Progenitor cell of endocrine pancreas (in vitro differentiated cells): ENCODE measurements at places on chromosomes 3 and 15.

DNA sequence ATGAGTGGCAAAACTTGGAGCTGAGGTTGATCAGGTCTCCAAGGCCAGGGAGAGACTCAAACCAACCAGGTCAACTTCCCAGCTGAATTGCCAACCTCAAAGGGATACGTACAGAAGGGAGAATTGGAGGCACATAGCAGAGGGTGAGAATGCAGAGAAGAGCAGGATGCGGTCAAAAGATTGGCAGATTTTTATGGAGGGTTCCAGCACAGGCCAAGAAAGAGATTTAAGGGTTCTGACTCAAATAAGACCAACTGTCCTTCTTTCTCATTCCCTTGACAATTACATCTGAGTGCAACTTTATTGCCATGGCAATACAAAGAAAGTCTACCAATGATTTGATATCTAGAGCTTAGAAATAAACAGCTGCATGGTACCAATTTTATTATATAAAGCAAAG lies 33.2 kb downstream of the SCG5 start:
- peaks cover 12% of the 10 kb centered on the region for H3K4me1 ChIP-seq
- no peaks in the 10 kb centered on the region for H3K27me3 ChIP-seq
- DNase-seq: no peak
- H3K27ac ChIP-seq: no peak overlapping the region
- no peaks in the 10 kb centered on the region for H3K36me3 ChIP-seq

DNA sequence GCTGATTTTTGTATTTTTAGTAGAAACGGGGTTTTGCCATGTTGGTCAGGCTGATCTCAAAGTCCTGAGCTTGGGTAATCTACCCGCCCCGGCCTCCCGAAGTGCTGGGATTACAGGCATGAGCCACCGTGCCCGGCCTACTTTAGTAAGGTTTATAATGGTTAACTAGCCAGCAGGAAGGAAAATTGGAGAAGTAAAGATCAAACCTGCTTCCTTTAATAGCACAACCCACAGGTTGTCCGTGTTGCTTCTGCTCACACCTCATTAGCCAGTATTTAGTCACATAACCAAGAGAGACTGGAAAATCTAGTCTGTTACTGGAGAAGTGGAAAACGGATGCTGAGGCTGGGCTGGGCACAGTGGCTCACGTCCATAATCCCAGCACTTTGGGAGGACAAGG lies 51.9 kb upstream of the TBL1XR1 start:
- H3K36me3 ChIP-seq: no peaks in the 10 kb centered on the region
- H3K4me3 ChIP-seq: no peak overlapping the region
- no peak for DNase-seq

DNA sequence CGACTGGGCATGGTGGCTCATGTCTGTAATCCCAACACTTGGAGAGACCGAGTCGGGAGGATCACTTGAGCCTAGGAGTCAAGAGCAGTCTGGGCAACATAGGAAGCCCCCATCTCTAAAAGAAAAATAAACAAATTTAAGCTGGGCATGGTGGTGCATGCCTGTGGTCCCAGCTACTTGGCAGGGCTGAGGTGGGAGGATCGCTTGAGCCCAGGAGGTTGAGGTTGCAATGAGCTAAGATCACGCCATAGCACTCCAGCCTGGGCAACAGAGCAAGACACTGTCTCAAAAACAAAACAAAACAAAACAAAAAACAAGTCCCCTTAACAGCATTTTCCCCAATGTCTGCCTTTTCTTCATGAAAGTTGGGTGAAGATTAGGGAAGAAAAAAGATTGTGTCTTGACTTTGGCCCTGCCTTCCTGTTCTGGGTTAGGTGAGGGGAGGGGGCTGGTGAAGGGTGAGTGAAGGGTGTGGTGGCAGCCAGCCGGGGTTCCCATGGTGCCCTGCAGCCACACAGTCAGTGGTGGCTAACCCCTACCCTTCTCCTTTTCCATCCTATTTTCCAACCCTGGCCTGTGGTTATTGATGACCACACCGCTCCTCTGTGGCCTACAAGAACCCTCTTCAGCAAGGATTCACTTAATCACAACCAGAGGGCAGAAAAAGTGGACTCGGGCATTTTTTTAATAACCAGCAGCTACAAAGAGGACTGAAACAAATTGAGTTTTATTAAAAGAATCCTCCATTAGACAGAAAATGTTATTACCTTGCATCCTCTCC lies 28.4 kb upstream of the SMAD3 start:
- H3K27me3 ChIP-seq: peaks cover 19% of the 10 kb centered on the region
- no peak for DNase-seq
- H3K4me3 ChIP-seq: no peak overlapping the region
- H3K36me3 ChIP-seq: no peaks in the 10 kb centered on the region

GRCh38 chr3:5005367-5005766 lies 26.1 kb downstream of the BHLHE40 start:
- no peaks in the 10 kb centered on the region for H3K36me3 ChIP-seq
- H3K4me1 ChIP-seq: no peaks in the 10 kb centered on the region
- H3K27me3 ChIP-seq: peaks cover 50% of the 10 kb centered on the region
- no peak for DNase-seq
- H3K4me3 ChIP-seq: no peak overlapping the region
- H3K27ac ChIP-seq: no peak overlapping the region

DNA sequence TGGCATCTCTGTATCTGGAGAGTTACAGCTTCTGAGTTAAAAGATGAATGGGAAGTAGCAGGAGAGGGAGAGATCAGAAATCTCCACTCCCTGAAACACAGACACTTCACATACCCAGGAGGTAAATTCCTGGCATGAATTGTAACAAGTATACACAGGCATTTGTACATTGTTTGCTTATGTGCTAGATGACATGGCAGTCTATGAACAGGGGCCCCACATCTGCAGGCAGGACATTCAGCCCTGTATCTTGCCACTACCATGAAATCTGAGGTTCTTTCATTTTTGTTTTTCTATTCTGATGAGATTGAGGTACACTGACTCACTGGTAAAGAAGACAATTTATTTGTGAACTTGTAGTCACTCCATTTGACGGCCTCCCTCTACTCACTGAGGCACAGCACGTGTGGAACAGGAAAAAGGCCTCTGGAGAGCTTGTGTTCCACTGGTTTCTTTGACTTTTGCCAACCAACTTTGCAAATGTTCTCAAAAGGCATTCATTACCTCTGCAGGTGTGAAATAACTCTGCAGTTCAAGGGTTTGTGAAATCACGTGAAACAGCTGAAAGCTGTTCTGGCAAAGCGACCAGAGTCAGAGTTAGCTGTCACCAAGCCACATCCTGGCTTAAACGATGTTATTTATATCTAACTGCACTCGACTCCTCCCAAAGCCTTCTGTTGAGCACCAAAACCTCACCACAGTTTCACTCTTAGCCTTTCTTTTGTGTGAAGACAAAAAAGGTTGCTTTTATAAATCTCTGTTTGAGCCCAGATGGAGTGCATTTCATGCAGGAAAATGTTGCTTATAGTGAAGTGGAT lies 401.3 kb upstream of the CFAP20DC start:
- peaks cover 14% of the 10 kb centered on the region for H3K4me1 ChIP-seq
- DNase-seq: no peak
- H3K27ac ChIP-seq: no peak overlapping the region
- H3K4me3 ChIP-seq: no peak overlapping the region
- H3K36me3 ChIP-seq: no peaks in the 10 kb centered on the region

DNA sequence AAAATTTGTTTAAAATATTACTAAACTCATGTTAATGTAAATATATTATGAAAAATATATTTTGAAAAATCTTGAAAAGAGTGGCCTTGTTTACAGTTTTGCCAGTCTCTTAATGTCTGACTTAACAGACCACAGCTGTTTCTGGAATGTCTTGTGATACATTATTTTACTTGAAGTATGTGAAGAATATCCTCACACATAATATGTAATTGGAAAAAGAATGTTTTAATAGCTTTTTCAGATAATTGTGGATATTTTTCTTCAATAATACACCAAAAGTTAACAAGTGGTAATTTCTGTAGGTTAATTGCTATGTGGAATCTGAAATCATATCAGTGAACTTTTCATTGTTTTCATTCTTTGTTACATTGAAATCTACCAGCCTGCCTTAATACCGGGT lies 101.3 kb downstream of the UBE2E2 start:
- no peak for DNase-seq
- H3K4me3 ChIP-seq: no peak overlapping the region
- H3K36me3 ChIP-seq: peaks cover 1% of the 10 kb centered on the region
- no peaks in the 10 kb centered on the region for H3K27me3 ChIP-seq
- H3K4me1 ChIP-seq: peaks cover 4% of the 10 kb centered on the region

DNA sequence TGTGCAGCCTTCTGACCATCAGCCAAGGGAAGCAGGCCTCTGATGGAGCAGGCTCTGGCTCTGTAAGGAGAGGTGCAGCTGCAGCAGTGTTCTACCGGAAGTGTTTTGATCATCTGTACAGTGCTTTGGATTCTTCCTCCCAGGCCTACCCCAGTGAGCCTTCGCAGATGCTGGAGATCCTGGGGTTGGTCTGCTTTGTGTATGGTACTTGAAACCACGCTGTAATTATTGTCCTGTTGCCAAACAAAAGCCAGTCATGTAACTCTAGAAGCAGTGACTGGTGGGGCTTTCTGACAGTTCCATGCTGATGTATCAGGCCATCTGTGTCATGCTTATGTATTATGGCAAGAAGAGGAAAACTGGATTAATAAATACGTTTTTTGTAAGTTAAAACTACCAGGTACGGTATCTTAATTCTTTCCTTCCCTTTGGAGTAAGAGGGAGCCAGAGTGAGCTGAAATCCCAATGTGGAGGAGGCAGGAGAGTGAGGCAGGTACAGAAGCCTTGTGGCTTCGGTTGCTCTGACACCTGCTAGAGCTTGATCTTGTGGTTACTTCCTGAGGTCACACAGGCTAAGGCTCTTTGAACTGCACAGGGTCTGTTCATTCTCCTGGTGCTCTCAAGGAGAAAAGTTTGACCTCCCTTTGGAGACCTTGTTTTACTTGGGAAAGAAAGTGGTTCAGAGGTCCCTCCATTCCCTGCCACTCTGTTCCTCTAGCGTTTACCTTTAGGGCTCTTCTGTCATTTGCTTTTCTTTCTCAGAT lies 3.7 kb downstream of the TMEM42 start:
- no peak for DNase-seq
- no peak overlapping the region for H3K4me3 ChIP-seq
- no peaks in the 10 kb centered on the region for H3K27me3 ChIP-seq
- H3K27ac ChIP-seq: no peak overlapping the region

- no peak for DNase-seq
- H3K4me3 ChIP-seq: no peak overlapping the region
- H3K27me3 ChIP-seq: no peaks in the 10 kb centered on the region
Measured at GRCh38 chr3:66754613-66755012, 243.5 kb upstream of the KBTBD8 start.

DNA sequence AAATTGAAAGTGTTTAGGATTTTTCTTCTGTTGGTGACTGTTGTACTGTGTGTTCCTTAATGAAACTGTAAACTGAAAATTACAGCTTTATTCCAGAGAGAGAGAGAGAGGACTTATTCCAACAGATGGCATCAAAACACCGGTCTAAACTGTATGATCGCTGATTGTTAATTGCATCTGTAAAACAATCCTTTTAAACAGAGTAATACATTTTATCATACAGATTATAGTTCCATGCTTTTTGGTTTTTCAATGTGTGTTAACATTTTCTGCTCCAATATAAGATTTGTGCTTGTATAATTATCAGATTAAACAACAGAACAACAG lies 289.7 kb upstream of the DNAJC19 start:
- no peaks in the 10 kb centered on the region for H3K4me1 ChIP-seq
- H3K27ac ChIP-seq: no peak overlapping the region
- H3K4me3 ChIP-seq: no peak overlapping the region
- no peak for DNase-seq
- H3K27me3 ChIP-seq: peaks cover 7% of the 10 kb centered on the region

- H3K4me3 ChIP-seq: no peak overlapping the region
- no peaks in the 10 kb centered on the region for H3K27me3 ChIP-seq
- H3K36me3 ChIP-seq: no peaks in the 10 kb centered on the region
- no peak overlapping the region for H3K27ac ChIP-seq
Measured at GRCh38 chr3:197224034-197224444, 74.4 kb downstream of the DLG1 start.

- H3K4me1 ChIP-seq: peaks cover 2% of the 10 kb centered on the region
- no peak for DNase-seq
- H3K36me3 ChIP-seq: peaks cover 2% of the 10 kb centered on the region
- no peak overlapping the region for H3K4me3 ChIP-seq
- H3K27ac ChIP-seq: no peak overlapping the region
Measured at GRCh38 chr15:68935400-68935937, 5.1 kb downstream of the SPESP1 start.

DNA sequence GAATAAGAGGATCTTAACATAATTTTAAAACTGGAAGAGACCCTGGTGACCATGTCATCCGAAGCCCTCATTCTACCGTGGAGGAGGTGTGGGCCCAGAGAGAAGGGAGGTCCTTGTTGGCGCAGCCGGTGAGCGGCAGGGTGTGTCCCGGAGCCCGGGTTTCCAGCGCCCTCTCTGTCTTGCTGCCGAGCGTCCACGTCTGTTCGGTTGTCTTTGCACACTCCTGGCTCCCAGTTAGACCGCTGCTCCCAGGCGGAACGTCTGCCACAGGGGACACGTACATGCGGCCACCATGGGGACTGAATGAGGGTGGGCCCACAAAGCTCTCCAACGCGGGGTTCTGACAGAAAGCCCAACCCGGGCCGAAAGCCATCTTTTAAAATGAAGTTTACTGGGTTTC lies 6.6 kb upstream of the MUC4 start:
- peaks cover 5% of the 10 kb centered on the region for H3K4me1 ChIP-seq
- H3K27ac ChIP-seq: no peak overlapping the region
- no peak for DNase-seq
- no peak overlapping the region for H3K4me3 ChIP-seq
- H3K27me3 ChIP-seq: peaks cover 18% of the 10 kb centered on the region

GRCh38 chr15:54305138-54305537 lies 326.9 kb downstream of the UNC13C start:
- H3K4me1 ChIP-seq: peaks cover 4% of the 10 kb centered on the region
- no peak overlapping the region for H3K27ac ChIP-seq
- no peaks in the 10 kb centered on the region for H3K27me3 ChIP-seq
- H3K4me3 ChIP-seq: no peak overlapping the region
- peaks cover 1% of the 10 kb centered on the region for H3K36me3 ChIP-seq

DNA sequence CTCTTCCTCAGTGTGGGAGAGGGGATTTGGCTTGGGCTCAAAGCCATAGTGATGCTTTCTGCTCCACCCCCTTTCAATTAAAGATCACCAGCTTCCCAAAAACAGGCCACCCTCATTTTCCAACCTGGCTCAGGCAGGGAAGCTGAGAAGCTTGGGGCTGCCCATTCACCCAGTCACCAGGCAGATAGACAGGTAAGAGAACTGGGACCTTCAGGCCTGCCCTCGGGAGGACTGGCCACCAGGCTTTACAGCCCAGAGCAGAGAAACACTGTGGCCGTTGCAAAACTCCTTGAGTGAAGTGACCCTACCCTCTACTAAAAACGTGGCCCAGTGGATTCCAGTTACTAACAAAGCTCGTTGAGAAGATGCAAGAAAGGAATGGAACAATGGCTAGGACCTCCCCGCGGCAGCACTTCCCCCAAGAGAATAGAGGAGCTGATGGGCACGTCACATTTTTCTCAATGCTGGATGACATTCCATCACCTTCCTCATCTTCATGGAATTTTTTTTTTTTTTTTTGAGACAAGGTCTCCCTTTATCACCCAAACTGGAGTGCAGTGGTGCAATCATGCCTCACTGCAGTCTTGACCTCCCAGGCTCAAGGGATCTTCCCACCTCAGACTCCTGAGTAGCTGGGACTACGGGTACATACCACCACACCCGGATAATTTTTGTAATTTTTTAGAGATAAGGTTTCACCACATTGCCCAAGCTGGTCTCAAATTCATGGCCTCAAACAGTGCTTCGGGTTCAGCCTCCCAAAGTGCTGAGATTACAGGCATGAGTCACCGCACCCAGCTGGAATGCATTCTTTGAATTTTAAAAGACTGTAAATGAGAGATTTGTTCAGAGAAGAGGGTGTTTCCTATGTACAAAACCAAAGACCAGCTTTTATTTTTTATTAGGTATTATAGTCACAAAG lies 37.9 kb downstream of the LIPC start:
- H3K36me3 ChIP-seq: no peaks in the 10 kb centered on the region
- H3K4me1 ChIP-seq: peaks cover 16% of the 10 kb centered on the region
- H3K27ac ChIP-seq: peak overlapping the region; percentile 67
- no peaks in the 10 kb centered on the region for H3K27me3 ChIP-seq
